NCI-H187 treated with DMSO at 0.1 percent for 48 hours (cell line): ENCODE measurements at places on chromosomes 6 and 20.

DNA sequence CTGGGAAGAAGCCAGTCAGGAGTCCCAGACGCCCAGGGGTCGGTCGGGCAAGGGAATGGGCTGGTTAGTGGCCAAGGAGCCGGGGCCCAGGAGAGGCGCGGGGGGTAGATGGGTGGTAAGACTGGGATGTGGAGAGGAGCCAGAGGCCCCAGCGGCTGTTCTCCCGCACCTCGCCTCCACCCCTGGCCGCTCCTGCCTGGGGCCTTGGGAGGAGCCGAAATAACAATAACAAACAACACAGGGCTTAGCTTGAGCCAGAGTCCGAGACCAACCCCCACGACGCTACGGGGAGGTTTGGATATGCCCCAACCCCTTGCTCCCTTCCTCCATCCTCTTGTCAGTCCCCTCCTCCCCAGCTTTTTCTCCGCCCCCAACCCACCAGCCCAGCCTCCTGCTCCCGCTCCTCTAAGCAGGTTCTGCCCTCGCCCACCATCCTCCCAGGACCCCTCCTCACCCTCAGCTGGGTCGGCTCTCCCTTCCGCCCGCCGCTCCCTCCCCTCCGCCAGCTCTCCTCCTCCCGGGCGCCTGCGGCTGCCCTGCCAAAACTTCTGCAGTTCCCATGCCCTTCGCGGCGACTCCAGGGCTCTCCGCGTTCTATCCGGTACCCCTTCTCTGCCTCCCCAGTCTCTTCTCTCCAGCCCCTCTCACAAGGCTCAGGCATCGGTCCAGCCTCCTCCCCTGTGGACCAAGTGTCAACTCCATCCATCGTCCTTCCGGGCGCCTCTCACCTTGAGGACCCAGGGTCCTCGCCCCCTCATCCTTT is 1.1 kb downstream of the RNF39 start:
- DNase-seq, result no peak

DNA sequence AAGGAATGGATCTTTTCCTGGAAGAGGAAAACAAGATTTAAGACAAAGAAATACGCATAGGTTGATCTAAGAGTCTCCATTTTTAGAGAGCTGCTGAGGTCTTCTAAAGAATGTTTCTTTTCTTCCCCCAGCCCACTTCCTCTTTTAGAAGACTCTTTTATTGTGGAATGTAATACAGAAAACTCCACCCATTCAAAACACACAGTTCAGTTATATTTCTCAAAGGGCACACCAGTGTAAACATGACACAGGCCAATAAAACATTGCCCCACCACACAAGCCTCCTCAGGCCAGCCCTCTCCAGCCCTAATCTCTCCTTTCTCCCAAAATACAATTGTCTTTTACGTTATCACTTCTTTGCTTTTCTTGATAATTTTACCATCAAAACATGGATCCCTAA is 42.8 kb downstream of the SLC35B3 start:
- no peak for DNase-seq

- no peak for DNase-seq
These were observed 42.2 kb upstream of the OSTM1 start for GRCh38 chr6:108116546-108117426.

DNA sequence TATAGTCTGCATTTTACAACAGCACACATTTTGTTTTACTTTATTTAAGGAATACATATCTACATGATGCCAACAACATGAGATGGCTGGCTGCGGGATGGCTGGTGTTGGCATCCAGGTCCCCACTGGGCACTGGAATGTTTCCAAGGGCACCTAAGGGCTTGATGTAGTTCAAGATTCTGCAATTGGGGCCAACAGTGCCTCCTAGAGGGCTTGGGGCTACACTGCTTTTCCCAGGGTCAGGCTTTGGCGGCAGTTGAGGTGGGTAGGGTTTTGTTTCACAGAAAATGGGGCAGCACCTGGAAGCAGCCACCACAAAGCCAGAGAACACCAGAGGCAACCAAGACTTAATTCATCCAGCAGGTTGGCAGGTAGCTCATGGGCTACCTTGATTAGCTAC is 202.2 kb upstream of the PRND start:
- DNase-seq, result no peak

DNA sequence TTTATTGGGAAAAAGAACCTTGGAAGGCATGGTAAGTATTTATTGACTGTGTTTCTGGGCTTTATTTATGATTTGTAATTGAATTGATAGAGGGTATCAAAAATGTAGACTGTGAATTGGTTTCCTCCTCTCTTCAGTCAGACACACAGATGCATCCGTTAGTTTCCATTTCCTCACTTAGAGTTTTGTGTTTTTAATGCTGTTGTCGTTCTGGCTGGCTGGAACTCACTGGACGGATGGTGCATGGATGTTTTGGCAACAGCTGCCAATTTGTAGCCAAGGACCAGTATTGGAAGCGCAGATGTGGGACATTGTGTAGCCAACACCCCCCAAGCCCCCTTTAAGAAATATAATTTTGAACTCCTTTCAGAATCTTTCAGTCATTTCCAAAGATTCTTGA is 134.5 kb downstream of the JARID2 start:
- no peak for DNase-seq

GRCh38 chr6:170283212-170284081 is 7.4 kb downstream of the DLL1 start:
- DNase-seq, result no peak

- no peak for DNase-seq
These were observed at the start of gene TGM2 for GRCh38 chr20:38165089-38165965. TGM2 (minus strand) TSS chr20:38165270; CDS start chr20:38165198, 72 bp downstream.

DNA sequence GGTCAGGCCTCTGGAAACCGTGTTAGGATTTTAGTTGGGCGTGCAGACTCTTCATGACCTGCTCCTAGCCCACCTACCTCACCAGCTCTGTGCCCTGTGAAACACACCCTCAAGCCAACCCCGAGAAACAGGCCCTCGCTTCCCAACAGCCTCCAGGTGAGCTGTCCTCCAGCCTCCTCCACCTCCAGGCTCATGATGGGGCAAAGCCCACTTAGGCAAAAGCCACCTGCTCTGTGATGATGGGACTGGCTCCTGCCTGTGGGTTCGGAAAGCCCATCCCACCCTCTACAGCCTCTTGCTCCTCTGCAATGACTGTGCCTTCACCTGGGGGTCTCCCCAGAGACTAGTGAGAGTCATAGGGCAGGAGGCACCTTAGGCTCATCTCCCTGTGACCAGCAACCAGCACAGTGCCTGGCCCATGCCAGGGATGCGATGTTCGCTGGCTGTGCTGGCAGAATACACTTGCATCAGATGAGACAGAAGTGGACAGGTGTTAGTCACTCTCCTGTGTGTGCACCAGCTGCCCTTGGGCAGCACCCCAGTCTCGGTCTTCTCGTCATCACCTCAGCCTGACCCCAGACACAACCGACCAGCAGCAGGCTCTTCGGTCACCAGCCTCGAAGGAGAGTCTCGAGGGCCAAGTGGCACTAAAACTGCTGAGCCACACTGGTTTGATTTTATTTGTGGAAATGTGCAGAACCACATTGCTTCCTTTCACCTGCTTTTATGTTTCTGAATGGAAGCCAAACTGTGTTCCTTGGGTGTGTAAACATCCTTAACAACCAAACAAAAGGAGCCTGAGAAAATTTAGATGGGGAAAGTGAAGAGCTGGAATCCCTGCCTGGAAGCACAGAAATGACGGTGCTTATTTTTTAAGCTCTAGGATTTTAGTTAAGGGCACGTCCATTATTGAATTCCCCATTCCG is 10.7 kb downstream of the PXDC1 start:
- DNase-seq, result no peak

GRCh38 chr6:105803442-105803841 is 282.7 kb upstream of the PRDM1 start:
- DNase-seq, result no peak

GRCh38 chr6:170093658-170094596 is 197.0 kb downstream of the DLL1 start:
- DNase-seq, result no peak
